T follicular helper cell (primary cell): ENCODE measurements at places on chromosomes 1 and 21.
A peak's percentile ranks its signal among the peaks of the same experiment; 100 is the strongest.

GRCh38 chr1:39250460-39251240, 46.2 kb downstream of the MACF1 start:
- no peak for DNase-seq

GRCh38 chr1:89310505-89310904, 37.8 kb upstream of the GBP5 start:
- DNase-seq, result no peak

DNA sequence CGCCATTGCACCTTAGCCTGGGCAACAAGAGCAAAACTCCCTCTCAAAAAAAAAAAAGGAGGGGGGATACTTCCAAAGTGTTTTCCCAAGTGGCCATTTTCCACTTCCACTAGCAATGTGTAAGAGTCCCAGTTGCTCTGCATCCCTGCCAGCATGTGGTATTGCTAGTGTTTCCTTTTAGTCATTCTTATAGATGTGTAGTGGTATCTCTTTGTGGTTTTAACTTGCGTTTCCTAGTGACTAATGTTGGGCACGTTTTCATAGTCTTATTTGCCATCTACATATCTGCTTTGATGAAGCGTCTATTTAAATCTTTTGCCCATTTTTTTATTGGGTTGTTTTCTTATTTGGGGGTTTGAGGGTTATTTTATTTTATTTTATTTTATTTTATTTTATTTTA, 31.1 kb downstream of the INAVA start:
- DNase-seq, result no peak

DNA sequence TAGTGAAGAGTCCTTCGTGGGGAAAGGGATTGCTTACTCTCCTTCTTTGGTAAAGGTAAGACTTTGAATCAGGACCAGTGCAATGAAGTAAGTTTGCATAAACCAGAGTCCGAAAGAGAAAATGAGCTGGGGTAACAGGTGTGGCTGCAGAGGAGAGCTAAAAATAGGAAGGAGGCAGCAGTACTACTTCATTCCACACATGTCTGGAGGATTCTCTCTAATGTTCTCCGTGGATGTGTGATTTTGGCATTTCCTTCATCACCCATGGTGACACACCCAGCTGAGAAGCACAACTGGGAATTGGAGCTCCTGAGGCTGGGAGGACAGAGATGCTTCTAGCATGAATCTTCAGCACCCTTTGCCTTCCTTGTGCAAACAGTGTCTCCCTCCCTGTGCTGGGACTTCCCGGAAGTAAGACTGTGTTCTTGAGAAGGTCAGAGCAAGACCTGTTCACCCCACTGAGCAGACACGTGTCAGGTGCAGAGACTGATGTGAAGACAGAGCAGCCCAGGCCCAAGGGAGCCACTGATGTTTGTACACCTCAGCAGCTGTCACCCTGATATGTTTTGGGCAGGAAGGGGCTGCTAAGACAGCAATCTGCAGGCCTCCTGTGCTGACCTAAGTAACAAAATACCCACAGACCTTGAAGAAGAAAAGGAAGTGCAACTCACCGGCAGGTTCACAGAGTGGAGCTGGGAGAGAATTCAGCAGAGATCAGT, 13.3 kb downstream of the FCRL1 start:
- DNase-seq, result no peak

DNA sequence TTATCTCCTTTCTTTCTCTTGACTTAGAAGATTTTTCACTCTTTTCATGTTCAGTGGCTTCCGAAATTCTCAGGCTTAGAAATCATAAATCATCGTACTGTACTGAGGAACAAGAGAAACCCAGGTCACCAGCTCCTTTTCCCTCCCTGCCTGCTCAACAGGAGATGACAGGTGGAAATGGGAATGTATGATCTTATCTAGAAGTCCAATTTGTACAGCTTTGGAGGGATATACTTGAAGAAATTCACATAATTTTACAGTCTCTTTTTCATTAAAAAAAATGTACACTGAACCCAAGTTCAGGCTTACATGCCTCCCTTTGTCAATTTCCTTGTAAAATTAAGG, 11.7 kb downstream of the EVA1C start:
- no peak for DNase-seq

- no peak for DNase-seq
Observed at GRCh38 chr1:219732814-219733491, 120.0 kb upstream of the ZC3H11B start.

DNA sequence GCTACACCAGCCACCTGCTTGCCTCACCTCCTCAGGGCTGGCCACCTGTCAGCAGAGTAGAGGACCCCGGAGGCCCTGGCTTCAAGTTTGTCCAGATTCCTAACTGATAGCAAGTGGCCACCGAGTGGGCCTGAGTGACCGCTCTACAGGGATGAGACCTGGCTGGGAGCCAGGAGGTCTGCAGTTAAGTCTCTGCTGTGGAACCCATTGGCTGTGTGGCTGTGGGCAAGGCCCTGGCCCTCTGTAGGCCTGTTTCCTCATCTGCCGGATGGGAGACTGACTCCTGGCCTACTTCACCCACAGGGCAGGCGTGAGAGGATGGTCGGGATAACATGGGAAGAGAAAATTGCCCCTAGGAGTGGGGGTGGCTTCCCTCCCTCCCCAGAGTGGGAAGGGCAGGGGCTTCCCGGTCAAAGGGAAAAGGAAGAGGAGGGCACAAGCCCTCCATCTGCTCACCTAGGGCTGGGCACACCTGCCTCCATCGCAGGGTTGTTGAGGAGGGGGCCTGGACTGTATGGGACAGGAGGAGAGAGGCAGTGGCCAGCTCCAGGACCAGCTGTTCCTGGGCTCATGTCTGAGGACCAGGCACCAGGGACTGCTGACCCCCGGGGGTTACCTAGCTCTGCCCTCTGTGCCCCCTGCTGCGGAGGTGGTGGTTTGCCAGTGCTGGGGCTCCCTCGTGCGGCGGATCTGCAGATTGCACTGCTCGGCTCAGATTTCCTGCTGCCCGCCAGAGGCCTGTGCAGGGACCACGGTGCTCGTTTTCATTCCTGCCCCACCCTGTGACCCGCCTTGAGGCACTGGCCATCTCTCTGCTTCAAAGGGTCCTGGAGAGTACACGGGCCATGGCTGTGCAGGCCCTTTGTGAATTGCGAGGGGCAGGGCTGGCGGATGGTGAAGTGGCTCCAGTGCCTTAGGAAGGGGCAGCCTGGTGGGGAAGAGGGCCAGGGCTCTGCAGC, 9.1 kb upstream of the MTFR1L start:
- DNase-seq, result peak; percentile 62

DNA sequence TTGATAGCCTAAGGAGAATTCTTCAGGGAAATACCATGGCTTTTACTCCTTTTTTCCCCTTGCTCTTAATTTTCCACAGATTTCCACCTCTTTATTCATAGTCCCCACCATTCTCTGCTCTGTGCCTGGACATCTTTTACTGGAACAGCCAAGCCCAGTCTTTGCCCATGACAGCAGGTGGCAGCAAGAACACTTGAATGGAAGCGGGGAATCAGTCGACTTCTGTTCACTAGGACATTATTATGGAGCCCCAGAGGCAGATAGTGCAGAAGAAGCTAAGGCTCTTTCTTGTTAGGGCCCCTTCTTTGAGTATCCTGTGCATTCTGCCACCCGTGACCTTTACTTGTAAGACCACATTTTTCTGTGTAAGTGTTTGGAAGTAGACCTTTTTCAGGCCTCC, 6.3 kb downstream of the OR14I1 start:
- no peak for DNase-seq

DNA sequence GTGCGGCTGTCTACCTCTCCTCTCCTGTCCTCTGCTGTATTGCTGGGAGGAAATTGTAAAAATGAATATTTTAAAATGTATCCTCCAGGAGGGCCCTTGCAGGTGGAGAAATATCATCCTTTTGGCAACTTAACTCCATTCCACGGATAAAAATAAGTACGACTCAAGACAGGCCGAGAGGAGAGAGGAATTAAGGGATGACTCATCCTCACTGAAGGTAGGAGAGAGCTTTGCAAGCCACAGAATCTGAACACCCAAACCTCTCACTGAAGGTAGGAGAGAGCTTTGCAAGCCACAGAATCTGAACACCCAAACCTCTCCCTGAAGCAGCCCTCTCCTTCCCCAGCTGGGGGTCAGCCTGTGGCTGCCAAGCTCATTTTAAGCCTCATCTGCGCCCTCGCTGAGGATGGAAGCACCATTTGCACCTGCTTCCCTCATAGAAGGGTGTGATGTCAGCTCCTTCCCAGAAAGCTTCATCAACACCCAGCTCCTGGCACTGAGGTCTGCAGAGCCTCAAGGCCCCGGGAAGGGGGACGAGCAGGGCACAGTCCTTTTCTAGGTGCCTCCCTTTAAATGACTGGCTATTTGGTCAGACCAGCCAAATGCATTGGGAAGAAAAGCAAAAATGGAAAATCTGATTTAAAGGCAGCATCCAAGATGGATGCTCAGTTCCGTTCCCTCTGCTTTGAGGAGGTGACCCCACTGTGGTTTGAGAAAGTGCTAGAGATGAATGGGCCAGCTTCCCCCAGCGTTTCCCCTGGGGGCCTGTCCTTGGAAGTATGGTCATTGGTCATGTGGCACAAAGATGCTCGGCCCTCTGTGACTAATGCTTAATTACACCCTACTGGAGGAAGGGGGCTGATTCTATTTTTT, 12.9 kb upstream of the SELENON start:
- no peak for DNase-seq

- peak; percentile 40 for DNase-seq
Observed at GRCh38 chr1:229664133-229664689, 38.2 kb downstream of the URB2 start.

GRCh38 chr1:108933944-108934343, 29.3 kb downstream of the CLCC1 start:
- no peak for DNase-seq

- no peak for DNase-seq
Observed at GRCh38 chr1:91851130-91852010, 34.6 kb downstream of the TGFBR3 start.

- no peak for DNase-seq
Observed at GRCh38 chr1:109817881-109818270, 54.2 kb upstream of the EPS8L3 start.

GRCh38 chr1:162253790-162254189, 122.9 kb downstream of the SPATA46 start:
- no peak for DNase-seq

DNA sequence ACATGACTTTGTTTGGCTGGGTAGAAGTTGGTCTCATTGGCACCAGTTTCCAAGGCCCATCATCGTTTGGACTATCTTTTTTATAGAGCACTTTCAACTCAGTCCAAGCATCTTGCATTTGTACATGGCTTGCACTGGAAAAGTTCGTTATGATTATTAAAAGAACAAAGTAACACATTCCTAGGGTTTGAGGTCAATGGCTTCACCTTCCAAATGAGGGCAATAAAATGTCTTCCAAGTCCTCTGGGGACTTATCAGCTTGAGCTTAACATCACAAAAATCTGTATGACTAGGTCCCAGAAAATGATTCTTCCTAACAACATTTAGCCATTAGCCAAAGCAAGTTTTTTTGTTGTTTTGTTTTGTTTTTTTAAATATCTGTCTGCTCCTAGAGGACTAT, 610.8 kb downstream of the LMO4 start:
- DNase-seq, result no peak

DNA sequence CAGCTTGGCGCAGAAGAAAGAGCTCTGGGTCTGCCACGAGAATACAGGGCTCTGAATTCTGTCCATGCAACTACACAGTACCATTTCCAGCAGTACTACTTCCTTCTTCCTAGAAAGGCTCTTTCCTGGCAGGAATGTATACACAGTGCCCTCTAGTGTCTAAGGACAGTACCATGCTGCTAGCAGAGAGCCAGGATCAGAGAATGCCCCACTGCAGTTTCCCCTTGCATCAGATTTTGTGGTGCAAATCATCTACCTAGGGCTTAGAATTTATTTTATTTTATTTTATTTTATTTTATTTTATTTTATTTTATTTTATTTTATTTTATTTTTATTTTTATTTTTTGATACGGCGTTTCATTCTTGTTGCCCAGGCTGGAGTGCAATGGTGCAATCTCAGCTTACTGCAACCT, 50.8 kb downstream of the PAX7 start:
- DNase-seq, result no peak

GRCh38 chr1:219566951-219567947, 45.7 kb downstream of the ZC3H11B start:
- no peak for DNase-seq

GRCh38 chr1:208778417-208778816, 534.2 kb upstream of the PLXNA2 start:
- DNase-seq, result no peak

DNA sequence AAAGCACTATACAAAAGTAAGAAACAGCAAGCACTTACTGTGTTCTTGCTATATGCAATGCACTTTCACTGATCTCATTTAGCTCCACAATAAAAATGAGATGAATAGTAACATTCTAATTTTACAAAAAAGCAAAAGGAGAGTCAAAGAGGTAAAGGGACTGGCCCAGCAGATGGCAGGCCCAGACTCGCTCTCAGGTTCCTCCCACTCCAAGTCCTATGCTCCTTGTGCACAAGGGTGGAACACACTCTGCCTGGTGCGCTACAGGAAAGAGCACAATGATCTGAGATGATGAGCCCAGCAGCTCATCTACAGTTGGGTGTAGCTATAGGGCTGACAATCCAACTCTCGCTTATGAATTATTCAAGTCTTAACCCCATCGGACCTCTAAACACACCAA, 94.1 kb upstream of the LYST start:
- no peak for DNase-seq

DNA sequence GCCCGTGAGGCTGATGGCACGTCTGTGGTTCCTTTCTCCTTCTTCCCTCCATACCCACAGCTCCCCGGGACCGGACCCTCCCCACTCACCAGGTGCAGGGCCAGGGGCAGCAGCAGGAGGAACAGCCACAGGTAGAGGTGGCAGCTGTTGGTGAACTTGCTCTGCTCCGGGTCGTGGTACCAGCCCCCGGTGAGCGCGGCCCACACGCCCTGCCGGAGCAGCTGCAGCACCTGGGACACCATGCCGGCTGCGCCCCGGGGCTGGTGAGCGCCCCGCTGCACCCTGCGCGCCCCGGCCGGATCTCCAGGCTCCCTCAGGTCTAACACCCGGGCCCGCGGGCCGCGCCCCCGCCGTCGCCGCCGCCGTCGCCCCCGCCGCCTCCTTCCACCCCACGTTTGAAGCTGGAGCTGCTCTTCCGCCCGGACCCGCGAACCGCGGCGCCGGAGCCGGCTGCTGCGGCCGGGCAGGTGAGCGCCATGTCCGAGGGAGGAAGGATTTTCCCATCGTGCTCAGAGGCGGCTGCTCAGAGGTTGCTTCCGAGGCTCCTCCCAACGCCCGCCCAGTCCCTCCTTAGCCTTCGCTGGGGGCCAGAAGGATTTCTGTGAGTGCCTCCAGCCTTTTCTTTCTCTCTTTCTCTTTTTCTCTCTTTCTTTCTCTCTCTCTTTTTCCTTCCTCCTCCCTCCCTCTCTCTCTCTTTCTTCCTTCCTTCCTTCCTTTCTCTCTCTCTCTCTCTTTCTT, at the start of gene PCNX2:
PCNX2 (minus strand) TSS at position 489 of the 738 bp plus-strand sequence; CDS start at position 242, 247 bp downstream.
- peak; percentile 40 for DNase-seq

- DNase-seq, result no peak
Observed at GRCh38 chr1:245434280-245434679, 279.5 kb downstream of the KIF26B start.

GRCh38 chr1:24724345-24725208, 20.7 kb upstream of the CLIC4 start:
- no peak for DNase-seq

- no peak for DNase-seq
Observed at GRCh38 chr1:73500154-73500553, 697.8 kb downstream of the LRRIQ3 start.

- DNase-seq, result no peak
Observed at GRCh38 chr1:192880231-192880630, 71.4 kb downstream of the RGS2 start.
